ENCODE measurements at places on chromosomes 7 and 10.

GRCh38 chr10:12668634-12669033, 319.3 kb downstream of the CAMK1D start:
- no peak for DNase-seq

- no peak for DNase-seq
Observed at GRCh38 chr7:130662426-130662825, 6.1 kb downstream of the COPG2 start.

- no peak for DNase-seq
Observed at GRCh38 chr10:123530166-123530870, 135.8 kb upstream of the GPR26 start.

- DNase-seq: peak; percentile 57
Observed at GRCh38 chr7:71733107-71733870, 601.3 kb downstream of the GALNT17 start.

DNA sequence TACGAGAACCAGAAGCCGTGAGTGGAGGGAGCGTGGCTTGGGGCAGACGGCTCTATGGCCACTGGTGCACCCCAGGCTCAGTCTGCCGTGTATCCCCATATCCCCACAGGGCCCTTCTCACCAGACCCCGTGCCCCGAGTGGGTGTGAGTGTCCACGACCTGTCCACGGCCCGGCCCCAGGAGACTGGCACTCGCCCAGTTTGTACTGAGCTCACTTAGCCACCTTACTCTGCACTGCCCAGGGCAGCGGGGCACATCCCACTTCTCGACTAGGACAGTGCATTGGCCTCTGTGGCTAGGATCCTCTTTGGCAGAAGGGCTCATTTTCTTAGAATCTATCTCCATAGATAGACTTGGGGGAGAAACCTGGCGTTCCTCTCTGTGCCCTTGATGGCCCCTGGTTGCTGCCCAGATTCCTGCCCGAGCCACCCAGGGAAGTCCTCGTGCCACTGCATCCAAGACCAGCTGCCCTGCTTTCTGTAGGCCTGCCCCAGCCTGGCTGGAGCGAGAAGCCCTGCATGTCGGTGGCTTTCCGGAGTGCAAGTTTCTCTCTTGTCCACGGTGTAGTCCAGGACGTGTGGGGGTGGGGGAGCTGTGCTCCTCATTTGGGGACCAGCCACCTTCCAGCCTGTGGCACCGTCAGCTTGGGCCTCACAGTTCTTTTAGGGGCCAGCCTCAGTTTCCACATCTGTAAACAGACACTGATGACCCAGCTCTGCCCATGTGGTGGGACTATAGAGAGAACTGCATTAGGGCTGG, 11.9 kb downstream of the TMEM120A start:
- DNase-seq: no peak

- no peak for DNase-seq
Observed at GRCh38 chr10:34723750-34724149, 91.3 kb downstream of the PARD3 start.

DNA sequence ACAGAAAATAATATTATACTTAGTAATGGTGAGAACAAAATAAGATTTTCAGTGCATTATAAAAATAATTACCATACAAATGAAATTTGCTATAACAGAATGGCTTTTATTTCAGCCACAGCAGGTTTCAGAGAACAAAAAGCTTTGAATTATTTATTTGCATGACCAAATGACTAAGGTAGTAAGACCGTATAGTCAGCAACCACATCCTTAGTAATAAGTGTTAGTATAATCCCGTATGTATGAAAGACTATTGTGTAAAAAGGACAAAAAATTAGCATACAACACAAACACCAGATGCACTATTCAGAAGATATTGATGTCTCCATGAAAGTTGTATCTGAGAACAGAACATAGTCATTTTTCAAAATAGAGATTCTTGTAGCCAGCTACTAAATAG, 12.2 kb downstream of the PDZD8 start:
- DNase-seq: no peak

DNA sequence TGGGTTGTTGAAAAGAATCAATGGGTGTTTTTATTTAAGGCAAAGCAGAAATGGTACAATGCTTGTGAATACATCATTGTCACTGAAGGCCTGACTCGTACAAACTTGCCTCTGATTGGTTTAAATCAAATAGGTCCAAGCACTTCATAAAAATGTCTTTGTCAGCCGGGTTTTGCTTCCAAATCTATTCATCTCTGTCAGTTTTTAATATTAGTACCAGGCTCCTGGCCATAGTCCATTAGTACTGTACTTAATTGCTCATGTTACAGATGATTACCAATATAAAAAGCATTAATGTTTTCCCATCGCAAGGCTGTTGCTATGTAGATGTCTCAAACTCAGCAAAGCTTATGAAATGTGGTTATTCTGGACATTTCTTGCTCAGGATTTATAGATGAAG, 171.9 kb downstream of the ARID5B start:
- DNase-seq: no peak

DNA sequence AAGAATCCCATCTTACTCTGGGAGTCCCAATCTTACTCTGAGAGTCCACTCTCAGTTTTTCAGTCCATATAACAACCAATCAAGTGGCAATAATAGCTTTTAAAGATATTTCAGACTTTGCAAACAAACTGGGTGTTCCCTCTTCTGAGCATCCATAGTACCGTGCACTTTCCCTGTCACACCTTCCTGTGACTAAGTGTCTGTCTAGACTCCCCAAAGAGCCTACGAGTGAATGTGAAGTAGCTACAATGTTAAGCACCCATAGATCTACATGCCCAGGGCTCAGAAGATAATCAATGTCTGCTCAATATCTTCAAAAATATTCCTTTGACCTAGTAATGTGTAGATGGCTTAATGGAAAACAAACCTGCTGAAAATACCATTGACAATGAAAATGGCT, 95.6 kb upstream of the ASAH2 start:
- DNase-seq: no peak

- DNase-seq: no peak
Observed at GRCh38 chr7:75033064-75033463, 40.5 kb downstream of the RCC1L start.

- DNase-seq: no peak
Observed at GRCh38 chr7:115549910-115550309, 480.7 kb downstream of the TFEC start.

DNA sequence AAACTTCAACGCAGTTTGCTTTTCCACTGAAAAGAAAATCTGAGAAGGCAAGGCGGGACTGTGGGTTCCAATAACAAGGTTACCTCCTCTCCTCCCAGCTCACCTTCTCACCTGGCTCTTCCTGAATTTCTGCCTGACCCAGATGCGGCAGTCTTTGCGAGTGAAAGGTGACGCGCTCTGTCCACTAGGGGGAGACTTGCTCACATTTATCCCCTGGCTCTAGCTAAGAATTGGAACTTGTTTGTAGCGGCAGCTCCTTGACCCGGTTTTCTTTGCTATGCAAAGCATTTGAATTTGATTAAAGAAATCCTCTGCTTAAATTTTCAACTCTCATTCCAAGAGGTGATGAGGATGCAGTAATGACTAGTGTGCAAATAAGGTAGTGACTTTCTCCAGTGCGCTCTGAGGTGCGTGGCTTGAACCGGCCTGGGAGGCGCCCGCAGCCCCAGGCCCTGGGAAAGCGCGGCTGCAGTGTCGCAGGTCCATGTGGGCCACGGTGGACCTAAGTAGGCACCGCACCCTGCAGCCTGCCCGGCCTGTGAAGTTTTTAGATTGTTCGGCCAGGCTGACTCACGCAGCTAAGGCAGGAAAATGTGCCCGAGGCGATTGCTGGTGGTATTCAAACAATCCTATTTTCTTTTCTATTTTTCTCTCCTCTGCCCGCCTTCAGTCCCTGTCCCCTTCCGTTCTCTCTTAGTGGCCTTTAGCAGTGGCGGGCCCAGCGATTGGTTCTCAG, 336.9 kb upstream of the NPSR1 start:
- peak; percentile 17 for DNase-seq

GRCh38 chr10:97131666-97132065, 54.1 kb downstream of the SLIT1 start:
- DNase-seq: no peak

DNA sequence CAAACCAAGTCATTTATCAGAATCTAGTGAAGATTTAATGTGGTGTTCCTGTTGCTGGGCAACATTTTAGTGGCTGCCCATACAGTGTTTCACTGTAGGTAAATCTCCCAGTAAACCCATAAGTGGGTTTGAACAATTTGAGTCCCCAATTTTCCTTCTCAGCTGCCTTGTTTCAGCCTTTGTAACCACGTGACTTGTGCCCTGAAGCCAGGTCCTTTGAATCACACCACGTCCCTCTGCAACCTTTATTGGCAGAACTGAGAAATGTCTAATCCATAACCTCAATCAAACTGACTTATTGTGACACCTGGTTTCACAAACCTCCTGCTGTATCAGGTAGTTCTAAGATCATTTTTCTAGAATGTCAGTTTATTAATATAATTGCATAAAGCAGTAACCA, 30.1 kb downstream of the SND1 start:
- no peak for DNase-seq

- DNase-seq: peak; percentile 58
Observed at GRCh38 chr7:37352974-37353948, 95.4 kb downstream of the ELMO1 start.

- DNase-seq: no peak
Observed at GRCh38 chr10:99698504-99699080, 33.3 kb downstream of the COX15 start.

DNA sequence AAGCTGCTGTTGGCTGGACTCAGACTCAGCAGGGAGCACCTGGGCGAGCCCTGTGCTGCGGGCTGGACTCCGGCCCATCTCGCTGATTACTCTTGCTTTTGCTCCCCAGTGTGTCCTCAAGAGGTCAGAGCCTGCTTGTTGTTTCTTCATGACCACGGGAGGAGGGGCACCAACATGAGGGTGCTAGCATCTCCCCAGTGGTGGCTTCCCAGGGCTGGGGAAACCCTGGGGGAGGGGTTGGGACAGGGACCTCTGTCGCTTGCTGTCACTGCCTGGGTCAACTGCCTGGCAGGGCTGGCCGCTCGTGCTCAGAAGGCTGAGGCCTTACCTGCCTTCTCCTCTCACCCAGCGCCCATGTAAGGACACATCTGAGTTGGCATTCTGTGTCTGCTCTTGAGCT, 152.3 kb upstream of the SHH start:
- DNase-seq: no peak

GRCh38 chr7:87767827-87768226, 108.3 kb downstream of the SLC25A40 start:
- DNase-seq: no peak

GRCh38 chr7:96121752-96122151, 200.1 kb downstream of the SLC25A13 start:
- no peak for DNase-seq

DNA sequence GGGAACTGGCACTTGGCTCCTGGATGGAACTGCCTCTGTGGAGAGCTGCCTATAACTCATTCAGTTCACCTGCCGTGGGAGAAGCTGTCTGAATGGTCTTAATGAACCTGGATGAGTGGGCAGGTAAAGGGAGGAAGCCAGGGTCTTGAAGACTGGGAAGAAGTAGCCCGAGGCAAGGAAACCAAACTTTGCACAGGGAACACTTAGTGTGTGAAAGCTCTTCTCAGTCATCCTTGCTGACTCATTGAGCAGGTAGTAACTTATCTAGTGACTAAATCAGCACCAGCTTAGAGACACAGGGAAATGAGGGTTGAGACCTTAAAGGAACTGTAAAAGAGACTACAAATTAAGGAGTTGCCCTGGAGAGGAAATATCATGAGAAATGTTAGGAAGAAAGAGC, 9.9 kb downstream of the LRRC4 start:
- DNase-seq: no peak

- no peak for DNase-seq
Observed at GRCh38 chr7:43496596-43496995, 86.3 kb upstream of the STK17A start.
